ENCODE measurements at places on chromosomes 6 and 20. TPM values are rescaled to one million over a fixed set of nuclear protein-coding genes. Genes with fewer than 3 reads are reported as not detected.

RNGTT gene
- 23.0 TPM for total RNA-seq

CD24 gene
- 2.3 TPM for total RNA-seq

VGLL2 gene
- not detected for total RNA-seq

ASF1A gene
- 23.8 TPM for total RNA-seq

HLA-DPB1 gene
- 1.6 TPM for total RNA-seq

MAFB gene
- 5.9 TPM for total RNA-seq

AGPAT4 gene
- 11.0 TPM for total RNA-seq

OLIG3 gene
- total RNA-seq, result not detected

MAS1 gene
- total RNA-seq, result not detected

NKX2-2 gene
- total RNA-seq, result not detected

HLA-DQB2 gene
- total RNA-seq, result not detected

PPP1R14C gene
- not detected for total RNA-seq

NMBR gene
- under 0.01 TPM for total RNA-seq

PSORS1C1 gene
- total RNA-seq, result 8.5 TPM

TMEM242 gene
- total RNA-seq, result 5.6 TPM

PRSS35 gene
- not detected for total RNA-seq
